ENCODE measurements at places on chromosomes 11 and 22.

DNA sequence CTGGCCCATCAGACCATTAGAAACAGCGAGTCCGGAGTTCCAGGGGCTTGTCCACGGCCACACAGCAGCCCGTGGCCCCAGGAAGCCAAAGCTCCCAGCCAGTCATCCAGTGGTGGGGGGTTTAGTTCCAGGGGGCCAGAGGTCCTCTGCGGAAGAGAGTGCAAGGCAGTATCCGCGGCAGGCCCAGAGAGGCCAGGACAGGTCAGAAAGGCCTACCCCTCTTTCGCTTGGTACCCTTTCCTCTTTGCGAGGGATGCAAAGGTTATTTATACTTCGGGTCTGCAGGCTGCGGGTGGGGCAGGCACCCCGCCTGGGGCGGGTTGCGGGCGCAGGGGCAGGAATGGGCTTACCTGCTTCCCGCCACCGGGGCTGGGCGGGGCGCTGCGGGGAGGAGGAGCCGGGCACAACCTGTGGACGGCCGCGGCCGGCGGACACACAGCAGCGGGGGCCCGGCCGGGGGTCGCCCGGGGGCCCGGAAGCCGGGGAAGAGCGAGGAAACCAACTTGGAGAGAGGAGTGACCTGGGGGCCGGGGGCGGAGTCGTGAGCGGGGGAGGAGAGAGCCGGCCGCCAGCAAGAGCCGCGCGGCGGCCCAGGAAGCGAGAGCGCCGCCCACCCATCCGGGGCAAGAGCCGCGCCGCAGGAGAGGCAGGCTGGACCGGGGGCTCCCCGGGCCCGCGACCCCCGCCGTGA lies at the start of gene SH3BP1:
TSS of gene SH3BP1 (plus strand) at position 600 of the 691 bp plus-strand sequence. CDS start 119 bp downstream, outside the sequence.
- peak; percentile 21 for DNase-seq

GRCh38 chr11:47485107-47485506 lies 36.2 kb upstream of the RAPSN start:
- DNase-seq, result no peak

- no peak for DNase-seq
Measured at GRCh38 chr11:134882141-134882540, 470.1 kb upstream of the B3GAT1 start.

DNA sequence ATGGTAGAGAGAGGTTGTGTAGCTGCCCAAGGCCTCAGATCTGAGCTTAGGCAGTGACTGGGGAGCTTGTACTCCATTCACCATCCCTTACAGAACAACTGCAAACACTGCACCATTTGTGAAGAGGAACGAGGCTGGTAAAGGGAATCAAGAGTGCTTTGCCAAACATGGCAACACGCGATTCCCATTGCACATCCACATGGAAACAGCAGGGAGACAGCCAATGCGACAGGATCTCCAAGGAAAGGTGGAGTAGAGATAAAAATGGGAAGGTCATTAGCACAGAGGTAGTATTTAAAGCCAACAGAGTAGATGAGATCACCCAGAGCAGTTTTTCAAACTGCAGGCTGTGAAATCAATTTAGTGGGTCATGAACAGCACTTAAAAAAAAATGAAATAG lies 42.0 kb downstream of the TCF20 start:
- no peak for DNase-seq
